NCI-H2171 treated with DMSO at 0.1 percent for 48 hours (cell line): ENCODE measurements at places on chromosomes 16 and 17.

DNA sequence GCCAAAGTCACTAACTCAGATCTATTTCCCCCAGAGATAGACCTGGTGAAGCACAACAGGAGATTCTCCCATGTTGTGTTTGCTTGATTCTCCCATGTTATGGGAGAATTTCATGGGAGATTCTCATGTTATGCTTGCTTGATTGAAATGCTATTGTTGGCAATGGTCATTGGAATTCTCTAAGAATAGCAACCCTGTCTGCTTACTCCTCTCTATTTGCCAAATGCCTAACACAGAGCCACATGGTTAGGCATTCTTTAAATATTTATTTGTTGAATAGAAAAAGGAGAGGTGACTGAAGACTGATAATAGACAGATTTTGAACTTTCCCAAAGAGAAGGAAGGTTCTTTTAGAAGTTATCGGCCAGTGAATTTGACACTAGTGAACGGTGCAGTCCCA lies 111.5 kb upstream of the MPHOSPH6 start:
- no peak for DNase-seq

DNA sequence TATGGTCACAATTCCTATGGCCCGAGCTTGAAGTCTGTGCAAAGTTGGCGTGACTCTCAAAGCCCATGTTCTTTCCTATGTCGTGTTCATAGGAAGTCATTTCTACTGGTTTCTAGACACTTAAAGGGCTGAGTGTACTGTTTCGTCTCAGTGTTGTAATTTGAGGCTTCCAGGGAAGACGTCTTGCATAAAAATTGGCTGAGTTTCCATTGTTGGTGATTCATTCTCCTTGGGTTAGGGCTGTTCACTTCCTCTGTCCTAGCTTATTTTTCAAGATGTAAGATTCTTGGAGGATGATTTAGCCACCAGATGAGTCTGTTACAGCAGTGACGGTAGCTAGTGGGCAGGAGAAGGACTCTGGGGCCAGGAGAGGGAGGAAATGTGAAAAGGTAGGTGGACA lies 43.1 kb downstream of the PIK3R5 start:
- no peak for DNase-seq

DNA sequence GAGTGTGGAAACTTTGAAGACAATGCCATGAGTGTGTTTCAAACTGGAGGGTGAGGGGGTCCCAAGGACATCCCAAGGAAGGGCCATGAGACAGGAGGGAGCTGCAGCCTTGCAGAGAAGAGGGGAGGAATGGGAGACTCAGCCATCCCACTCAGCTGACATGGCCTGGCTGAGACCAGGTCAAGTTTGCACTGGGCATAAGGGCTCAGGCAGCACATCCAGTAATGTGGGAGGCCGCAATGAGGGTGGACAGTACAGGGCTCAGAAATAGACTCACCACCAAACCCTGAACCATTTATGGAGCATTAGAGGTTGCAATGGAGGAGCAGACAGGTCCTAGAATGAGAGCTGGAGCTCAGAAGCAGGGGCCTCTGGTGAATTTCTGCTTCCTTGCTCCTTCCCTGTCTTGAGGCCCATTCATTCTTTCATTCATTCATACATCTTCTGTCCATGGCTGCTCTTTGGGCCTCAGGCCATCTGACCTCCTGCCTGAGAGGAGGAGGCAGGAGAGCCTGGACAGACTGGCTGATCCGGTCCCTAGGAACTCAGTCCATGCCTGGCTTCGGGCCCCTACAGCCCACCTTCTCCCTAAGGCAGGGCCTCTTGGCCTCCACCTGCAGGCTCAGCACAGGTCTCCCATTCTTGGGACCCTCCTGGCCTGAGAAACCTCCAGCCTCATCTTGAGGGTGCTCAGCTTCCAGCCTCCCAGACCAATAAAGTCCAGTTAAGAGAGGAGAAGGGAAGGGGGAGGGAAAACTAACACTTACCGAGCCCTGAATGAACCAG lies 70.5 kb upstream of the CDH5 start:
- no peak for DNase-seq

GRCh38 chr16:50146479-50147435 lies 6.3 kb upstream of the TENT4B start:
- DNase-seq, result peak; percentile 45

GRCh38 chr16:89561142-89561883 lies 831 bp downstream of the RPL13 start:
- no peak for DNase-seq

DNA sequence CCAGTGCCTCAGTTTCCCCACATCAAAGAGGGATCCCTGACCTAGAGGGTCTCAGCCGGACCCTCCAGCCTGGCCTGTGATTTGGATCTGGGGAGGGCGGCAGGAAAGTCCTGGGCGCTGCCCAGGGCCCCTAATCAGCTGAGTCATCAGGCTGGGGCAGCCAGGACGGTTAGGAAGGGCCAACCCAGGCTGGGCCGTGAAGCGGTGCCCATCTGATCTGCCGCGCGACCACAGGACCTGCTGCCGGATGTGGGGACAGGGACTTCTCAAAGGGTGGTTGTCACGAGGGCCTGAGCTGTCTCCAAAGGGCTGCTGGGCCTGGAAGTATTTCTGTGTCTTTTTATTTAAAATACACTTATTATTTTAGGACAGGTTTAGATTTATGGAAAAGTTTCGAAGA lies 4.4 kb downstream of the TPSAB1 start:
- no peak for DNase-seq

- peak; percentile 30 for DNase-seq
These were observed at the start of gene METRNL for GRCh38 chr17:83079352-83079747. METRNL (plus strand) TSS chr17:83079609; CDS start chr17:83079816, 207 bp downstream.

DNA sequence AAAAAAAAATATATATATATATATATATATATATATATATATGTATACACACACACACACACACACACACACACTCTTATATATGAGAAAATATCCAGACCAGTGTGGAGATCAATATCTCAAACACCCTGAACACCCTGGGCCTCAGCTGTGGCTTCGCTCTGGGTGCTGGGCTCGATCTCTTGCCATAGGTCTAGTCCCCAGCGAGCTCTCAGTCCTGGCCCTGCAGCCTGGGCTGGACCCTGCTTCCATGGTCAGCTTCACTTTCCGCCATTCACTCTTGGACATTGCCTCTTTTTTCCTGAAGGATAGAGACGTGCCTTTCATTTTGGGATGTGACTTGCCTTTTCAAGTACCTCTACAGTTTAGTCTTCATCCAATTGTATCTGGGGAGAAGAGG lies 341.7 kb downstream of the CPPED1 start:
- no peak for DNase-seq

GRCh38 chr17:36147601-36148000 lies 28.8 kb downstream of the TBC1D3B start:
- DNase-seq, result no peak

DNA sequence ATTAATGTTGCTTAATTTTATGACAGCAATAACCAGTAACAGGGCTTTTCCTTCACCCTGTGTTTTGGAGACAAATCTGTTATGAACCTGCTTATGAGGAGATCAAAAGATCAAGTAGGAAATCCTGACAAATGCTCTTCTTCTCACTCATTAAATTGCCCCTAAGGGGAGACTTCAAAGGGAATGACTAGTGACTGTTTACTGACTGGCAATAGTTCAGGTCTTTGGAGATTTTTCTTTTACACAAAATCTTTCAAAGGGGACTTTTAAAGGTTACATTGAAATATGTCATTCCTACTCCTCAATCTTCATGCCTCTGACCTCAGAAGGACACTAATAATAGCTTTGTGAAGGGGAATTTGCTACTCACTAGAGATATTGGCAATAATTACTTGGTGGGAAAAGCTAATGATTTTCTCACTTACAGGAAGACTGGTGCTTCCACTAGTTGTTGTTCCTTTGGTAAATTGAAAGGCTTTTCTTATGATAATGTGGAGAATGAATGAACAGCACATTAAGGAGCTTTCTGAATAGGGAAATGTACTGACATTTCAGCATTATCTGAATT lies 292.9 kb upstream of the CA10 start:
- no peak for DNase-seq

- DNase-seq, result peak; percentile 28
These were observed 834 bp downstream of the FLYWCH1 start for GRCh38 chr16:2912330-2913199.

DNA sequence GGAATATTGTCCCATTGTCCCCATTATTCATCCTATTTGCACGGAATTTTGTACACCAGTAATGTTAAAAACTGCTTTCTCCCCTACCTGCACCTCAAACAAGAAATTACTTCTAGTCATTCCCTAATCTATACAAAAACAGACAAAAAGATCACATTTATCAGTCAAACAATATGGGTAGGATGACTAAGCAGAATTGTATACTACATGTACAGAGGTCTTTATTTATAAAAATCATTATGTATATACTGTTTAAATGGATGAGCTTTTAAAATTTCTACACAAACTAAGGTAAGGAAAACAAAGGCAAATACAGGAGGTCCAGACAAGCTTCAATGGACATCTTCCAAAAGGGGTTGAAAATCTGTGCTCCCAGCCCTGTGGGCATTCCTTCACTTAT lies 137.7 kb downstream of the CEP112 start:
- no peak for DNase-seq

- no peak for DNase-seq
These were observed 16.2 kb downstream of the CYGB start for GRCh38 chr17:76521262-76521661.

GRCh38 chr16:67720236-67720635 lies 1.1 kb upstream of the GFOD2 start:
- no peak for DNase-seq

DNA sequence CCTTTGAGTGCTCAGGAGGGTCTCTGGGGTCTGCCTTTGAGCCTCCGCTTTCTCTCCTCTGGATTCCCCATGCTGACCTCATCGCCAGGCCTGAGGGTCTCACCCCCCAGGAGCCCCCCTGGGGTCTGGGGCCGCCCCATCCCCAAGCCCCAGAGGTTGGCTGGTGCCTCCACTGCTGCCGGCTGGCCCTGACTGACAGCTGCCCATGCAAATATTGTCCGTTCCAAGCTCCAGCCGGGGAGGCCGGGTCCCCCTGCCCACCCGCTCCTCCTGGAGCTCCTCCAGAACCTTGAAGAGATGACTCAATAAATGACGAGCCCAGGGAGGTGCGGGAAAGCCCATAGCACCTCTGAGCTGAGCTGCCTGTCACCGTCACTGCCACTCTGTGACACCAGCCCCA lies 173.8 kb downstream of the RBFOX3 start:
- no peak for DNase-seq

GRCh38 chr16:8854298-8854948 lies 14.4 kb downstream of the CARHSP1 start:
- DNase-seq, result no peak

DNA sequence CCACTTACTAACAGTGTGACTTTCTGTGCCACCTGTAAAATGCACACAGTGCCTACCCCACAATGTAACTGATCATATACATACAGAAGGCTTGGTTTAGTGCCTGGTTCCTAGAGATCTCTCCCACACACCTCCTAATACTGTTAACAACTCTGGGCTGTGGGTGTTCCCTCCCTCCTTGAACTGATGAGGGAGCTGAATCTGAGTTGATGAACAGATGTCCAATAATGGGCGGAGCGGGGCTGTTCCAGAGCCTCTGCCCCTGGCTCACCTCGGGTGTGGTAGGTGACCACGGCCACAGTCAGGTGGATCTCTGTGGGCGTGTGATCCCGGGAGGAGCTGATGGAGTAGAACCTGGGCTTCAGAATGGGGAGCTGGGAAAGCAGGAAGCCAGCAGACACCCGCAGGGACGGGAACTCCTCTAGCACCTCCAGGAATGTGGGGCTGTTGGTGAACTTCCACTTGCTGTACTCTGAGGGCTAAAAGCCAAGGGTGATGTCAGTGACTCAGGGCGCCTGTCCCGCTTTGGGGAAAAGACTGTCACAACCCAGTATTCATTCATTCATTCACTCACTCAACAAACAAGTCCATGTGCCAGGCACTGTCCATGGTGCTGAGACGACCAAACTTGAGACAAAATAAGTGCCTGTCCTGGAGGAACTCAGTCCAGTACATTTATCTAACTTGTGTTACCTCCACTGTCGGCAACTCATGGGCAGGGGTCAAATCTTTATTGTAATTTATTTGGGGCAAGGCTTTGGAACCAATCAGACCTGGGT lies 37.6 kb downstream of the NOS2 start:
- no peak for DNase-seq

DNA sequence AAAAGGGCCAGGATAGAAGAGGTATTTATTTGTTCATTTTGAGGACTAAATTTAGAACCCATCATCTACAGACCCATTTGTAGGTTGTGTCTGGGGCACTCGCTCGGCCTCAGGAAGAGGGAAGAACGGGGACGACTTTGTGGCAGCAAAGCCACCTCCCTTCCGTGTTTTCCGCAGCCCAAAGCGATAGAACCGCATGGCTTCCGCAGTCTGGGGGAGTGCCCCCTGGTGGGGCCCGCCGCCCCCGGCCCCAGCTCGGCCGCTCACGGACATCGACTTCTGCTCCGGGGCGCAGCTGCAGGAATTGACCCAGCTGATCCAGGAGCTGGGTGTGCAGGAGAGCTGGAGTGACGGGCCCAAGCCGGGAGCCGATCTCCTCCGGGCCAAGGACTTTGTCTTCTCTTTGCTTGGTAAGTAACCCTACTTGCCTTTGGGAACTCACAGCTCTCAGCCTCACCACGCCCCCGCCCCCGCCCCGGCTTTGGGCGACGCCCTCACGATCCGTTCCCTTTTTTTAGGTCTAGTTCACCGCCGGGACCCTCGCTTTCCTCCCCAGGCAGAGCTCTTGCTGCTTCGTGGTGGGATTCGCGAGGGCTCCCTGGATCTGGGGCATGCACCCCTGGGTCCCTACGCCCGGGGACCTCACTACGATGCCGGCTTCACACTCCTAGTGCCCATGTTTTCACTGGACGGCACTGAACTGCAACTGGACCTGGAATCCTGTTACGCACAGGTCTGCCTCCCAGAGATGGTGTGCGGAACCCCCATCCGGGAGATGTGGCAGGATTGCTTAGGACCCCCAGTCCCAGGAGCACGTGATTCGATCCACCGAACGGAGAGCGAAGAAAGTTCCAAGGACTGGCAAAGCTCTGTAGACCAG lies 681 bp downstream of the TMEM102 start:
- peak; percentile 37 for DNase-seq

- no peak for DNase-seq
These were observed 2.2 kb upstream of the NUTF2 start for GRCh38 chr16:67844497-67844896.

GRCh38 chr17:10233161-10233560 lies 34.8 kb upstream of the GAS7 start:
- no peak for DNase-seq

DNA sequence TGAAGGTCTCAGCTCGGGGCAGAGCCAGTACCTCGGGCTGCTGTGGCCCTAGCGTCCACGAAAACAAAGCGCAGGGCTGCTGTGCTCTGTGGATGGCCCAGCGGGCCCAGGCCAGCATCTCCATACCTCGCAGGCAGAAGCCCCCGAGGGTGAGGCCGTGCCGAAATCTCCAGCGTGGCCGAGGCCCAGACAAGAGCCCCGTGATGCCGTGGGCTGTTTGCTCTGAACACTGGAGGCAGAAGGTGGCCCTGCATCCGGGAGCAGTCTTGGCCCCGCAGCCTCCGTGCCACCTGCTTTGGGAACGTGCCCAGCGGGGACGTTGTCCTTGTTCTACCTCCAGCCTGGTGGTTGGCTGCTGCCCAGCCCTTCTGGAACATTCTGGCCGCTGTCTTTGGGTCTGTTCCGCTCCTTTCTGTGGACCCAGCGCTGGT lies 121.4 kb downstream of the BANP start:
- DNase-seq, result no peak

GRCh38 chr16:58187665-58188421 lies 10.1 kb downstream of the CSNK2A2 start:
- DNase-seq, result peak; percentile 81

- DNase-seq, result no peak
These were observed 1390.7 kb downstream of the CDH8 start for GRCh38 chr16:60645541-60645940.

- no peak for DNase-seq
These were observed 116.2 kb downstream of the AATF start for GRCh38 chr17:37064956-37065355.

GRCh38 chr16:26550111-26550610 lies 516.6 kb upstream of the C16orf82 start:
- no peak for DNase-seq
